ENCODE measurements at places on chromosomes 11 and 22.
A peak's percentile ranks its signal among the peaks of the same experiment; 100 is the strongest.

GRCh38 chr11:122720107-122720881, 64.8 kb downstream of the UBASH3B start:
- no peak for DNase-seq

DNA sequence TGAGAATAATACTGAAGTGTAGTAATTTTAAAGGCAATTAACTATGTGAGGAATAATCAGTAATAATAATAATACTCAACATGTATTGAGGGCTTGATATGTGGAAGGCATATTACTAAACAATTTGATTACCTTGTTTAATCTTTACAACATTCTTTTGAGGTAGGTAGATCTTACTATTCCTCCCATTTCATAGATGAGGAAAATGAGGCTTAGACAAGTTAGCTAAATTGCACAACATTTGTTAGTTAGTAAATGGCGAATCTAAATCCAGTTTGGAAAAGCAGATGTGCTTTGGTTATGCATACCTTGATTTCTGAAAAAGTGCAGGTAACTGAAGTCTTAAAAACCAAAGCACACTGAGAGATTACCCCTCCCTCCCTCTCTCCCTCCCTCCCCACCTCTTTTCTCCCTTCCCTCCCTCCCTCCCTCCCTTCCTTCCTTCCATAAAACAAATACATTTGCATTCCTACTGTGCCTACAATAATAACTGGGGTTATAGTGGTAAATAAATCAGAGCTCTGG, 93.1 kb upstream of the MTMR2 start:
- DNase-seq = no peak

DNA sequence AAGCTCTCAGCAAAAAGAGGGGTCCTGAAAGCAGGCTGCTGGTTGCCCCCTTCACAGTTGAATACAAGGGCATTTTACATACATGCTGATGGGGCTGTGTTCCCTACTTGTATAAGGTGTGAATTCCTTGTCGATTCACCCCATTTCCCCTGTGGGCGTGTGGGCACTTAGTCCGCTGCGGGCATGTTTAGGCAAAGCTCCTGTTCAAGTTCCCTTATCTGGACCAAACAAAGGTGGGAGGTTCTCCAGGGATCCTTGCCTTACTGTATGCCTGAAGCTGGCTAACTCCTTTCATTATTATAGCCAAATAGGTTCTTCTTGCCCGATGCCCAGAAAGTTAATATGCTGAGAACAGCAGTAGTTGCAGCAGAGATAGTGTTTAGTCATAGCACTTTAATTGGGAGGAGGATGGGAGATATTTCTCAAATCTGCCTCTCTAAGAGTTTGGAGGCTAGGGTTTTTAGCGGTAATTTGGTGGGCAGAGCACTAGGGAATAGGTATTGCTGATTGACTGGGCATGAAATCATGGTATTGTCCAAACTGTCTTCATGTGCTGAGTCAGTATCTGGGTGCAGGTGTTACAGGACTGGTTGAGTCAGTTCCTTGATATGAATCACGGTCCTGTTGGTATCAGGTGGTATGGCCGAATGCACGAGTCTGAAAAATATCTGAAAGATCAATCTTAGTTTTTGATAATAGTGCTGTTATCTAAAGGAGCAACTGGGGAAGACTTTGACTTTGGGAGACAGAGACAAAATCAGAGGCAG, 32.7 kb downstream of the METTL15 start:
- DNase-seq = no peak

DNA sequence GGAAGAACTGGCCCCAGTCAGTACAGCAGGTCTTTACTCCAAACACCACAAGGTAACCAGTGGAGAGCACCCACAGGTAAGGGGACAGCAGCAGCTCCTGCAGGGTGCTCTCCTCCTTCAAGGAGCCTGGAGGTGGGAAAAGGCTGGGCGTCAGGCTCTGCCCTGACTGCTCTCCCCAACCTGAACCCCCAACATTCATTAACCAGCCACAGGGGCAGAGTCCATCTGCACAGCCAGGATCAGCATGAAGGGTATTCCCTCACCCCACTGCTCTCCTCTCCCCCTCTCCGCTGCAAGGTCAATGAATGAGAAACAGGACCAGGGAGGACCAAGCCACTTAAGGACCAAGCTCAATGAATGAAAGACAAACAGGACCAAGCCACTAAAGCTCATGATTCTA, 3.7 kb downstream of the SLC37A4 start:
- no peak for DNase-seq

DNA sequence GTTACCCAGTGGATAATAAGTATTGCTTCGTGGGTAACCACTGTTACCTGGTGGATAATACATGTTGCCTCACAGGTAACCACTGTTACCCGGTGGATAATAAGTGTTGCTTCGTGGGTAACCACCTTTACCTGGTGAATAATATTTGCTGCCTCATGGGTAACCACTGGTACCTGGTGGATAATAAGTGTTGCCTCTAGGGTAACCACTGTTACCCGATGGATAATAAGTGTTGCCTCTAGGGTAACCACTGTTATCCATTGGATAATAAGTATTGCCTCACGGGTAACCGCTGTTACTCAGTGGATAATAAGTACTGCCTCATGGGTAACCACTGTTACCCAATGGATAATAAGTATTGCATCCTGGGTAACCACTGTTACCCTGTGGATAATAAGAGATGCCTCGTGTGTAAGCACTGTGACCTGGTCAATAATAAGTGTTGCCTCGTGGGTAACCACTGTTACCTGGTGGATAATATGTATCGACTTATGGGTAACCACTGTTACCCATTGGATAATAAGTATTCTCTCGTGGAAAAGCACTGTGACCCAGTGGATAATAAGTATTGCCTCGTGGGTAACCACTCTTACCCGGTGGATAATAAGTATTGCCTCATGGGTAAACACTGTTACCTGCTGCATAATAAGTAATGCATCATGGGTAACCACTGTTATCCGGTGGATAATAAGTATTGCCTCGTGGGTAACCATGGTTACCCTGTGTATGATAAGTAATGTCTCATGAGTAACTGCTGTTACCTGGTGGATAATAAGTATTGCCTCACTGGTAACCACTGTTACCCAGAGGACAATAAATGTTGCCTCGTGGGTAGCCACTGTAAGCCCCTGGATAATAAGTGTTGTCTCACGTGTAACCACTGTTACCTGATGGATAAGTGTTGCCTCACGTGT, 20.1 kb upstream of the NXPE4 start:
- no peak for DNase-seq

GRCh38 chr11:96486890-96487611, 97.2 kb downstream of the JRKL start:
- no peak for DNase-seq

DNA sequence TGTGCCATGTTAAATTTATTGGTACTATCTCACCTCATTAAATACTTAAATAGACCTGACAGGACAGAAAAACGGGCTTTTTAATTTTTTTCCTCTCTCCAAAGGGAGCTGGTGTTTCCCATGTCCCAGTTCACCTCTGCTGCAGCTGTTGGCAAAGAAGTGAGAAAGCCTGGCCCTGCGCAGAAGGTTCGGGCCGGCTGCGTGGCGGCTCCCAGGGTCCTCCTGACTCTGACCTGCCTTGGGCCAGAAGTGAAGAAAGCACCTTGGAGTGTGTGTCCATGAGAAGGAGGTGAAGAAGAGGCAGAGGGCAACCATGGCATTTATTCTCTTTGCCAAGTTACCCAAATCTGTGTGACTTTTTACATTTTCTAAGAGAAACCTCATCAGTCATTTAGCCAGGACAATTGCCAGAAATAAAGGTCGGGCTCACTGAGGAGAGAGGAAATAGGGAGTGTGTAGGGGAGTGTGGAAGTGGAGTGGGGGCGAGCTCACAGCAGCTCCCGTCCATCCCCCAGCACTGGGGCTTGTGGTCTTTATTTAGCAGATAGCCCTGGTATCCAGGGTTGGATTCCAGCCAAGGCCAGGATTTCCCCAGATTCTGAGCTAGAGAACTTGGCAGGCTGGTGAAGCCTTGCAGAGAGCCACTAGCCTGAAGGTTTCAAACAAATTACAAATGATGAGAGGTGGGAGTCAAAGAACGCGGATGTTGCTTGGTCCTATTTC, 102.4 kb upstream of the CADM1 start:
- DNase-seq = no peak

- DNase-seq = no peak
Observed at GRCh38 chr22:20204311-20204710, 53.5 kb upstream of the CCDC188 start.

DNA sequence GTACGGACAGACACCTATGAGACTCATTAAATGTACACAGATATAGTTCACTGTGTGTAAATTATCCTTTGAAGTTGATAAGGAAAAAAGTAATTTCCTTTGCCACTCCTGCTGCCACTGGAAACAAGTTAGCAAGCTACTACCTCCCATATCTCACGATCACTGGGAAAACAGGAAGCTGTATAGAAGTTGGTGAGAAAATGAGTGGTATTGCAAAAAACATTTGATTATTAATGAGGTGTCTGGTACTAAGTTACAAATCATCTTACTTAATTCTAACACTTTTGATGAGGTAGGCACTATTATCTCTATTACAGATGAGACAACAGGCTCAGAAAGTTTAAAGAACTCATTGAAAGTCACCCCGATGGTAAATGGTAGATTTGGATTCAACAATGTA, 68.5 kb downstream of the GAB2 start:
- no peak for DNase-seq

DNA sequence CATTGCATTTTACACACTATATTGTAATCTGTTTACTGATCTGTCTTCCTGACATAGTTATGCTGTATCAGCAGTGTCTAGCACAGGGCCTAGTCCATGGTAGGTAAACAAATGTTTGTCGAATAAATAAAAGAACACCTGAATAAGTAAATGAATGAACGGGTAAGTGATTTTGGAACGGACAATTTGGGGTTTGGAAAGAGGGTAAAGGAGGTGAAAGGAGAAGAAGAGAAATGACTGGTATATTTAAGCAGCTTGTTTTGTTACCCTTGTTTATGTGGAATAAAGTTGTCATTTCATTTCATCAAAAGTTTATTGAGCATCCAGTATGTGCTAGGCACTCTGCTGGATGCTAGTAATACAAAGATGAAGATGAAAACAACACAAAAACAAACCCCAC, at the start of gene HEPN1:
Gene HEPN1, plus strand, starts transcription at position 301 of the 400 bp plus-strand sequence.
- DNase-seq = no peak

DNA sequence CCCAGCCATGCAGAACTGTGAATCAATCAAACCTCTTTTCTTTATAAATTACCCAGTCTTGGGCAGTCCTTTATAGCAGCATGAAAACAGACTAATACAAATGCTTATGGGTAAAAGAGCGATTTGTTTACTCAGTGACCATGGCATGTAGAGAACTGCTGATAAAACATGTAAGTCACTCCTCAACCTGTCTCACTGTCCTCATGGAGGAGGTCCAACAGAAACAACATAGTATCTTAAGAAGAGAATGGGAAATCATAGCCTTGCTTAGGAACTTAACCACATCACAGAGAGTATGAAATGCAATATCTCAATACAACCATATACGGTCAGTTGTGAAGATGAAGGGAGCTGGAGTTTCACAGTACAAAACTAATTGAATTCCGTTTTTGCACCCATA, 1734.0 kb upstream of the RAG2 start:
- DNase-seq = no peak

- DNase-seq = no peak
Observed at GRCh38 chr11:23311986-23312940, 452.0 kb upstream of the CCDC179 start.

DNA sequence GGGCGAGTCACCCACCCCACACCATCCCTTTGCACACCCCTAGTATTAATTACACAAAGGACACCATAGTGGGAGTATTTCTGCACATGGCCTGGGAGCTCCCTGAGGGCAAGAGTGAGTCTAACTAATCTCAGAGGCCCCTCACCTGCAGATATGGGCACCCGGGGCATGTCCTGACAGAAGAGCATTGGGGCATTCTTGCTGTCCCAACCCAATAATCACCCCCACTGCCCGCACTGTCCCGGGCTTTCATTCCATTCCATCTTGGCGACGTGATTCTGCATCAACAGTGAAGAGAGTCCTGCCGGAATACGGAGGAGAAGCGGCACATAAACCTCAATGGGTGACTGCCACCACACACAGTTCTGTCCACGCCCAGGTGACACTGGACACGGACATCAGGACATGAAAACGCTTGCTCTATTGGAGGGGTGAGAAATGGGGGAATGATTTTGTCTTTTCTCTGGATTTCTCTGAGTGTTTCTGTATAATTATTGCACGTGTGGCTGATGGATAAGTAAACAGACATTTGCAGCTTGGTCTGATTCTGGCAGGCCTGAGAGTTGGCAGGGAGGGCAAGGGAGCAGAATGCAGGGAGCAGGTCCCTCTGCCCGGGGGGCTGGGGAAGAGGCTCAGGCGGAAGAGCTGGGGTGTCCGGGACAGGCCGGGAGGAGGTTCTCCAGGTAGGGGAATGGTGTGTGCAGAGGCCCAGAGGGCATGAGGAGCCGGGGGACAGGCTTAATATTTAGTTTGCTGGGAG, 38.2 kb downstream of the SCUBE1 start:
- DNase-seq = no peak

GRCh38 chr11:75311858-75312288, 39.6 kb downstream of the ARRB1 start:
- DNase-seq = peak; percentile 52

- DNase-seq = no peak
Observed at GRCh38 chr11:96169250-96169649, 173.7 kb downstream of the MAML2 start.

DNA sequence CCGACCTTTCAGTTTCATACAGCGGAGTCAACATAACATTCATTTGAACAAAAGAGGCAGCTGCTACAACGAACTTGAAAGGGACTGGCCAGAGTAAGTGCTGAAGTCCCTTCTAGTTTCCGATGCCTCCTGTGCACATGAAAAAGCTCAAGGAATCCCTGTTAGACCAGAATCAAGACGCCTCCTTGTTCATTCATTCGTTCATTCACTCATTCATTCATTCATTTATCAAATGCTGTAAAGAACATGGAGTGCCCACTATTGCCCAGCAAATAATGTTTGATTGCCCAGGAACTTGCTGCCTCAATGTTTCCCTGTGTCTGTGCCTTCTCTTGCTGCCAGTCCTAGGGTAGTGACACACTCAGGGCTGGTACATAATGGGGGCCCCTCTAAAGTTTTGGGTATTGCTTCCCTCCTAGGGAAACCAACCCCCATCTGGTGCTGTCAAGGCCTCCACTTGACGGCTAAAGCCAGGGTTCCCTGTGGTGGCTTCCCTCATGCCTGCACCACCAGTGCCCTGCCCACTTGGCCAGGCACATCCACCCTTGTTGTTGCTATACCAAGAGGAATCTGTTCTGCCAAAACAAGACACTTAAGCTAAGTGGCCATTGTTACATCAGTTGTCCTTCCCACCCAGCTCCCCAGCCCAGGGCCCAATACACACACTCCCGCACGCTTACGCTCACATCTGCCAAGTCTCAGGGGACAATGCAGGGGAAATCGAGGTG, 3.8 kb downstream of the TMPRSS13 start:
- no peak for DNase-seq

- DNase-seq = no peak
Observed at GRCh38 chr11:131904756-131905155, 534.3 kb downstream of the NTM start.

DNA sequence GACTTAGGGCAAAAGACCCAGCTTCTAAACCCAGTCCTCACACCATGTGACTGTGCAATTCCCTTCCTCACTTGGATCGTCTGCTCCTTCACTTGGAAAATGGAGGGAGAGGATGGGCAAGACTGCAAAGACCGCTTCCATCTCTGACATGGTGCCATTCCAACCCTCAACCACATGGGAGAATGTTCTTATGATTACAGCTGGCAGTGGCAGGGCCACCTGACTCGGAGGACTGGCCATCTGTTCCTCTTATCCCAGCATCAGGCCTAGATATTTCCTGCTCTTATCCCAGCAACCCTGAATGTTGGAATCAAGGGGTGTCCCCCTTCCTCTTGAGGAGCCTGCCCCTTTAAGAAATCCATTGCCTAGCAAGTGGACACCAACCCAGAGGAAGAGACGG, 15.4 kb downstream of the DSCAML1 start:
- DNase-seq = no peak

- DNase-seq = no peak
Observed at GRCh38 chr11:46176421-46176820, 55.2 kb upstream of the PHF21A start.

Measured in frontal cortex (tissue), 4 donors.